ENCODE measurements at places on chromosomes 2 and 18.

DNA sequence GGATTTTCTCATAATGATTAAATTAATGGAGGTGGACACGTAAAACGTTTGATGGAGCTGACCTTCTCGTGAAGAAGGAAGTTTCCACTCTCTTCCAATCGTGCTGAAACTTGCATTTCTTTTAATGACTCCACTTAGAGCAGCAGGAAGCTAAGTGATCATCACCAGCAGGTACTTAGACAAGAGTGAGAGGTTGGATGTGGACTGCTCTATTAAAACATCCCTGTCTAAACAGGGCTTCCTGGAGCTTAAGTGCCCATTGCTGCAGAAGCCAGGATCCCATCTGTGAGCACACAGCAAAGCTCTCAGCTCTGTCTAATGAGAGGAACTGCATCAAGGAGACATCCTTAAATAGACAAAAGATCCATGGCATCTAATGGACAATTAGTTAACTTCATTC lies 1539.5 kb upstream of the CELF4 start:
- no peak for DNase-seq

- DNase-seq: no peak
These were observed 11.3 kb downstream of the TMEM247 start for GRCh38 chr2:46490521-46491141.

- no peak for DNase-seq
These were observed 18.6 kb upstream of the KLHL30 start for GRCh38 chr2:238119756-238120462.

- no peak for DNase-seq
These were observed 42.4 kb downstream of the KIF5C start for GRCh38 chr2:148917431-148917830.

GRCh38 chr2:196224756-196225155 lies 53.4 kb upstream of the STK17B start:
- DNase-seq: no peak

- DNase-seq: no peak
These were observed 100.7 kb downstream of the MAIP1 start for GRCh38 chr2:200056105-200056504.

DNA sequence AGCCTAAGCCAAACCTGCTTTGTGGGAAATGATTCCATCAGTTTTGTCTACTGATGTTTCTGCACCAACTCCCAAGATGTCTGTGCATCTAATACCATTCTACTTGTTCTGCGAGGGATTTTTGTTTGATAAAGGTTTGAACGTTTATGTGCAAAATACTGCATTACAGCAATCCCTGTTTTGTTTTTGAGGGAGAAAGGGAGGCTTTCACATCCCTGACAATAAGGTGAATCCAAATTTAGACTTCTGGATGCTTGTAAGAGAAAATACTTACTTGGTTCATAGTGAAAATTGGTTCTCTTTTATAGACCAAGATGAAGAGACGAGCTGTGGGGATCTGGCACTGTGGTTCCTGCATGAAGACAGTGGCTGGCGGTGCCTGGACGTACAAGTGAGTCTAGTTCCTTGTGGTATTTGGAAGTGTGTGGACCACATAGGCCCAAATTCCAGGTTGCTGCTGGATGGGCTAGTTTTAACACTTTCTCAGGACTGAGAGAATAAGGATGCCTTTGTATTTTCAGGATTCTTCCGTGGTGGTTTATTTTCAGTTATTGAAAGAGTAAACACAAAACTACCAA lies 1.1 kb downstream of the RPL37A start:
- no peak for DNase-seq
